ENCODE measurements at places on chromosomes 5 and 9.

DNA sequence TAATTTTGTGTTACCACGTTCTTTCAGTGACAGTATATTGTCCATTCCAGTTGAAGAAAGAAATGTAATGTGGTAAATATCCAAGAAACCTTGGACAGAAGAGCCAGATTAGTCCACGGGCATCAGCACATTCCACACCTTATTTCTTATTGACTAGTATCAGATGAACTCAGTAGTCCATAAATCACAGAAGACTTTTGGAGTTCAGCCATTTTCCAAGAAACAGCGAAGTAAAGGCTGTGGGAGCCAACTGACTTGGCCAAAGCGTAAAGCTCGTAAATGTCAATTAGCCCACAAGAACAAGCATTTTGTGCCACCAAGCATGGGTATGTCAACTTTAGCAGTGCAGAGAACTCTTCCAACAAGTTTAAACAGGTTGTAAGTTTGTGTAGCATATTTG lies 60.2 kb upstream of the STARD4 start:
- no peak for DNase-seq

DNA sequence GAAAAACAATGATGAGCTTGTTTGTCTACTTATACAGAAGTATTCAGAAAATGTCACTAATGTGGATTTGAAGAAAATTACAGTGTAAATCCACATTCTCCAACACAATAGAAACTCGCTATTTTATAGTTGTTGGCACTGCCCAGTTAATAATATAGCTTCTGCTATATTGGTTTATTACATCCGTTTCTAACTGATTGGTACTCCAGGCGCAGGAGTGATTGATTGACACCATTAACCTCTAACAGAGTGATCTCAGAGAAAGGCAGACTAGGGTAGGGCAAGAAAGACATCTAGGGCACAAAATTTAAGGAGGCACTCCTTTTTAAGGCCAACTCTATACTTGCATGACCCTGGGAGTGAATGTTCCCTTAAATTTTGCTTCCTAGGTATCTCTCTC lies 84.0 kb upstream of the MIER3 start:
- no peak for DNase-seq

- no peak for DNase-seq
Observed at GRCh38 chr5:135999406-136000139, 29.2 kb upstream of the TGFBI start.

DNA sequence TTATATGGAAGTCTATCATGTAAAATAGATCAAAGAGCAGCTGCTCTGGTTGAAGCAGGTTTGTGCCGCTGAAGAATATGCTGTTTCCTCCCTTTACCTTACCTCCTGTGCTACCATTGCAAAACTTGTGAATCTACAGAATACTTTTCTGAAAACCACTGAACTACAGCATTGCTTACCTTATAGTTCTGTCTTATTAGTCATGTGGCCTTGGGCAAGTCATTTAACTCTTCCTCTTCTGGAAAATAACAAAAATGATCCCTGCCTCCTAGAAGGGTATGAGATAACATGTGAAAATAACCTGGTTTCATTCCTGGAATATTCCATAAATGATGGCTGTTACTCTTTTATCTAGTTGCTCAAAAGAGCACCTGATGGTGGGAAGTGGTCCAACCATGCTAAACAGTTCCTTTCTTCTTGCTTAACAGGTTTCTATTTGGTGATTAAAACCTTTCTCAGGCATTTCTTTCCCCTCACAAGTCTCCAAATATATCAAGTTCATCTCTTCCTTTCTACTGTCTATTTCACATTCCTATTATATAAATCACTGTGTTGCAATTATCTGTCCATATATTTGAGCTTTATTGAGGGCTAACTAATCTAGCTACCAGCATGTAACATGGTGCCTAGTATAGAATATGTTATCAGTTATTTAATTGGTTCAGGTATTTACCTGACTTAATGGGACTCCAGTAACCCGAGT lies 15.0 kb downstream of the TRIM32 start:
- DNase-seq = no peak

- no peak for DNase-seq
Observed at GRCh38 chr9:123485216-123485615, 129.2 kb downstream of the CRB2 start.

DNA sequence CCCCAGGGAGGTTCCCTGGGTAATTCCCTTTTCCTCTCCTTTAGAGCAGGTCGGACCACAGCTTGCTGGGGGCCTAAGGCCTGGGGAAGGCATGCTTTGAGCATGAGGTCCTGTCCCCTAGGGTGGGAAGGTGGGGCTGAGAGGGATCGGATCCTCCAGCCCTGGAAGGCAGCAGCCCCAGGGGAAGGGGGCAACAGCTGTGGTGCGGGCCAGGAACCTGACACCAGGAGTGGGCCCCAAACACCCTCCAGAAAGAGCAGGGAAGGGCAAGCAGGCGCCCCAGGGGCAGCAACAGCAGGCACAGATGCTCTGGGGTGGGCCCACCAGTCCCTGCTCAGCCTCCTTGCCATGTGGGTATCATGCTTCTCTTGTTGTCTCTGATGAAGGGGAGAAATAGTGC lies 3.2 kb upstream of the CORO2A start:
- DNase-seq = no peak

DNA sequence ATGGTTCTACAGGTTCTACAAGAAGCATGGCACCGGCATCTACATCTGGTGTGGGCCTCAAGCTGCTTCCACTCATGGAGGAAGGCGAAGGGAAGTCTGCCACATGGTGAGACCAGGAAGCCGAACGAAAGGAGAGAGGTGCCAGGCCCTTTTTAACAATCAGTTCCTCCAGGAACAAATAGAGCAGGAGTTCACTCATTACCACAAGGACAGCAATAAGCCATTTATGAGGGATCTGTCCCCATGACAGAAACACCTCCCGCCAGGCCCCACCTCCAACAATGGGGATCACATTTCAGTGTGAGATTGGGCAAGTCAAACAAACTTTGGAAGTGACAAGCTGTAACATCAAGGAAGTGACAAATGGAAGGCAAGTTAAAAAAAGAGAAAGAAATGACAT lies 95.5 kb upstream of the PTPN3 start:
- DNase-seq = no peak

GRCh38 chr9:97954550-97954989 lies 16.6 kb upstream of the HEMGN start:
- DNase-seq = peak; percentile 54

GRCh38 chr5:15209053-15209762 lies 290.8 kb upstream of the FBXL7 start:
- no peak for DNase-seq

DNA sequence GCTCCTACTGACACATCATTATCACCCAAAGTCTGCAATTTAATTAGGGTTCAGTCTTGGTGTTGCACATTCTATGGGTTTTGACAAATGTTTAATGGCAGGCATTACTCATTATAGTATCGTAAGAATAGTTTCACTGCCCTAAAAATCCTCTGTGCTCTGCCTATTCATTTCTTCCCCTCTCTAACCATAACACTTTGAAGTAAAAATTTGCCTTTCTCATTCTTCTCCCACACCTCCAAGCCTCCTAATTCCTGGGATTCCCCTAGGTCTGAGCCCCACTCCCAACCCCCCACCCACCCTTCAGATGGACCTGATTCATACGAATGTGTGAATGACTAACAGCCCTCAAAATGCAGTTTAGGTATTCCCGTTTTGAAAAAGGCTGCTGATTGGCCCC lies 18.4 kb downstream of the ENC1 start:
- no peak for DNase-seq

DNA sequence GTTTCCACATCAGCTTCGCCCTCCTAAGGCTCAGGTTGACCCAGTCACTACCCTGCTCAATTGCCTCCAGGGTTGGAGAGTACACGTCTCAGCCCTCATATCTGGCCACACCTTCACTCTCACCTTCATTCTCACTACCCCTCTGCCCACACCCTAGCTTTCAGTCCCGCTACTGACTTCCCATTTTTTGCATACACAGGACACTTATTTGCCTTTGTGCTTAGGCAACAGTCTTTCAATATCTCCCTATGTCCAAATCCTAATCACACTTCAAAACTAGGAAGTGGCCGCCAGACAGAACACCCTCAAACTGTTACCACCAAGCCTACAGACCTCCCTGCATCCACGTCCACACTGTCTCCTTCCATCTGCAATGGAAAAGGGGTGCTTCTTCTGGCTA lies 10.9 kb downstream of the MCTP1 start:
- no peak for DNase-seq

GRCh38 chr5:128777052-128777451 lies 188.2 kb upstream of the SLC27A6 start:
- DNase-seq = no peak

- no peak for DNase-seq
Observed at GRCh38 chr5:8522646-8523045, 653.7 kb downstream of the MTRR start.

DNA sequence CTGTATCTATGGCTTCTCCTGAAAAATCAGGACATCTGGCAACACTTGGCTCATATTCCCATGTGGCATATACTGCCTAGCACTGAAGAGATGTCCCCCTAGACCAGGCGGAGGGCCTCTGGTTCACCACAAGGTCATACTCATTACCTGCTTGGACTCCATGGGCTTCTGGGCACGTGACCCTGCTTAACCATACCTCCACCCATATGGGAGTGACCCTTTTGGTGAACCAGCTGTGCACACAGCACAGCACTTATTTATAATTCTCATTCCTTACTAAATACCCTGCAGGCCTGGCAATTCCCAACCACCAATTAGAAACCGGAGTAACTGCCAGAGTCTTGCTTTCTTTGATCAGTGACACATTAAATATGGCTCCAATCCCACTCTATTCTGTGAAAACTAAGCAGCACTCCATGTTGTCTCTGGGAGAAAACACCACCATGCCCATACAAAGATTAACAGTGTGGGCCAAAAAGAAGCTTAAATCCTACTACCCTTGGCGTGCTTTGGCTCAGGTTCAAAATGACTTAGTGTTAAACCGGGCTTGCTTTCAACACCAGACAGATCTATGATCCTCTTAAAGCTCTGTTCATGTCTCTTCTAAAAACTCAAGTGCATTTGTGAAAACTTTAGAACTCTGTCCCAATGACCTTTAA lies 57.7 kb downstream of the MTMR12 start:
- DNase-seq = no peak

DNA sequence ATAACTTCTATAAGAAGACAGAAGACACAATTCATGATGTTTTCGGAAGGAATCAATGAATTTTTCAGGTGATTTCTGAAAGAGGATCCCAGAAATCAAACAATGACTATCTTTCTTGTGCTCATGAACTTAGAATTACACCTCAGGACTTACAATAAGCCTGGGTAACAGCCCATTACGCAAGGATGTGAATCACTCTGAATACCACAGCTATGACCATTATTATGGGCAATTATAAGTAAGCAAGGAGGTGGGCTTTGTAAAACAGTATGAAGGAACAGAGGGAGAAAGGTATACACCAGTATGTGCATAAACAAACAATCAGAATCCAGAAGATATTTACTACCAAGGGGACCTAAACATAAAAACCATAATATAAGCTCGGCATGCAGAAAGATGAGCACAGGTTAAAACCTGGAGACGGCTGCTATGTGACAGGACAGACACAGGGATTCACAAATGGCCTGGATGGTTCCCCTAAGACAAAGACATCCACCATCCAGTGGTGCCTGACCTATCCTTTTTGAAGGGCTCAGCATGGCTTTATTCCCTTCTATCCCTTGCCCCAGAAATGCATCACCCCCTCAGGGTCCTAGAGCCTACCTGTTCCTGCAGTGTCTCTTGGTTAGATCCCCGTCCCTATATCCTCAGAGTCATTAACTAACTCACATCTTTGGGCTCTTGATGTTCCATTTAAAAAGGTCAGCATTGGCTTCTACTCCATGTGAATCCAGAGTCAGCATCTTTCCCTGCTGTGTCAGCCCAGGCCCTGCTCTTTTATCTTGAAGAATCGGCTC lies 21.8 kb upstream of the PPP2CA start:
- no peak for DNase-seq

DNA sequence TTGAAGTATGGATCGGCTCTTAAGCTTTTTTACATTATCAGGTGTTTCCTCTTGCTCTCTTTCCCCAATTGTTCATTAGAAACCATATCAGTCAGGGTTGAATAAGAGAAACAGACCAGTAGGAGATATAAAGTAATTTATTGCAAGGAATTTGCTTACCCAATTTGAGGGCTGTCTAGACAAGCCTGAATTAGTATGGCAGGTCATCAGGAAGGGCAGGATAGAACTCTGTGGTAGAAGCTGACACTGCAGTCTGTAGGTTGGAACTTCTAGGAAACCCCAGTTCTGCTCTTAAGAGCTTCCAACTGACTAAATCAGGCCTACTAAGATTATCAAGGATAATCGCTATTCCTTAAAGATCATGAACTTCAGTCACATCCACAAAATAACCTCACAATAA lies 24.3 kb downstream of the ISOC1 start:
- DNase-seq = no peak

DNA sequence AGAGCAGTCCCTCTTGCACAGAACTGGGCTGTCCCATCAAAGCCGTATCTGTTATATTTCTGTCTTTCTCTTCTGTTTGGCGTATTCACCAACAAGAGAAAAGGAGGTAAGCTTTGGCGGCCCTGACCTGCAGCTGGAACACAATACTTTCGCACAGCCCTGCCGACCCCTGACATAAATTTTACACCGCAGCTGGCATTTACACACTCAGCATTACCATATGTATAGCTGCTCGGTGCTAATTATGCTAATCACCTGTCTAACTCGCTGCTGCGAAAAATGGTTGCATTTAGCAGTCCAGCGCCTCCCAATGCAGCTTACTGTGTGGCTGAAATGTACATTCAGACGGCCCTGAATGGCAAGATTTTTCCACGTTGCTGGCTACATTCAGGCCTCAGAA lies 20.8 kb downstream of the PTCH1 start:
- no peak for DNase-seq

DNA sequence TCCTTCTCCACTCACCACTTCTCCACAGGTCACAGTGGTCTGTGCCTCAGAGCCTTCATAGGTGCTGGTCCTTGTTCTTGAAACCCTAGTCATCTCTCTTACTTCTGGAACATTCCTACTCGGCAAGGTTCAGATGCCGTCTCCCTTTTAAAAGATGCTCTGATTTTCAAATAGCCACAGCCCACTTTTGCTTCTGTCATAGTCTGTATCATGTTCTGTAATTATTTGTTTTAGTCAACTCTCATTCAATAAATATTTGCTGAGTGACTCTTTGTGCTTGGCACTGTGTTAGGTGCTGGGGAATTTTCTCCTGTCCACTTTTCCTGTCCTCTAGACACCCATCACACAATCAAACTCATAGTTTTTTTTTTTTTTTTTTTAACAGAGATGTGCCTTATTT lies 181.3 kb upstream of the IL12B start:
- no peak for DNase-seq

- DNase-seq = no peak
Observed at GRCh38 chr5:116626945-116627679, 52.5 kb upstream of the SEMA6A start.

- no peak for DNase-seq
Observed at GRCh38 chr9:85931495-85931894, 9.5 kb upstream of the NAA35 start.

DNA sequence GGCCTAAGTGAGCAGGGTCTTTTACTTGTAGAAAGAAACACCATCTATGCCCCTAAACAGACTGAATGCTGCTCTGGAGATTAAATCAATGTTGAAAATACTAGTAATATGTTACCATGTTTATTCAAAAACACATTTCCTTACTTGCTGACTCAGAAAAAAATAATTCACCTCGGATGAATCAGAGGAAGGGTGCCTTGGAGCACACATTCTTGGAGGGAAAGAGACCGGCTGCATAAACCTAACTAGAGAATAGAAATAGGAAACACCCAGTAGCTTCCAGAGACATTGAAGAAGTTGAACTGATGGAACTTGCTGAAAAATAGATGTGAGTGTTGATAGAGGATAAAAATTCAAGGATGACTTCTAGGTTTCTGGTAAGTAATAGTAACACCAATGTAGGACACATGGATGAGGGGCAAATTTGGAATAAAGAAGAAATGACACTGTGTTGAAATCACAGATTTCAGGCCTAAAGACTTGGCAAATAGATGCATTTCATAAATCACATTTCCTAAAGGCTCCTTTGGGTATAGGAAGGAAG lies 76.9 kb upstream of the MINAR2 start:
- DNase-seq = no peak

Data from HuH-7.5 (cell line).